Stimulated activated CD8-positive, alpha-beta memory T cell treated with anti-CD3 and anti-CD28 coated beads, Interleukin-12 subunit alpha, Interleukin-12 subunit beta, amount 100 ng/mL, for 1 hour (primary cell): ENCODE measurements at places on chromosomes 2 and 18.

- DNase-seq, result no peak
These were observed 212.5 kb upstream of the GULP1 start for GRCh38 chr2:188079196-188079595.

- no peak for DNase-seq
These were observed 42.5 kb downstream of the APOB start for GRCh38 chr2:21001225-21001946.

GRCh38 chr2:3194828-3195227 lies 182.8 kb downstream of the EIPR1 start:
- no peak for DNase-seq

DNA sequence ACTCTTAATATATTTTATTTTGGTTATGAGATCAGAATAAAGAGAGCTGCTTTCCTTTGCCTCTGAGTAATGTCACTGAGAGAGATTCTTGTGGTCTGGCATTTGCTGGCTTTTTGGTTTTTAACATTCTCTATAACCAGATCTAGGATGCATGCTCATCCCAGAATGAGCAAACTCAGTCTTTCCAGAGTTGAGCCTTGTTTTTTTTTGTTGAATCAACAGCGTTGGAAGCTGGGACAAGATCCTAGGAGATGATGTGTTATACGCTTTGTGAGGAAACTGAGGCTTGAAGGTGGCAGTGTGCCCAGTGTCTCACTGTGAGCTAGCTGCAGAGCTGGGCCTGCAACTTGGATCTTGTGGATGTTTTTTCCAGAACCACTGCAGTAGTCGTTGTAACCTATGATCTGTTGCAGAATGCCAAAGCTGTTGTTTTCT lies 19.5 kb downstream of the MYO1B start:
- DNase-seq, result no peak

DNA sequence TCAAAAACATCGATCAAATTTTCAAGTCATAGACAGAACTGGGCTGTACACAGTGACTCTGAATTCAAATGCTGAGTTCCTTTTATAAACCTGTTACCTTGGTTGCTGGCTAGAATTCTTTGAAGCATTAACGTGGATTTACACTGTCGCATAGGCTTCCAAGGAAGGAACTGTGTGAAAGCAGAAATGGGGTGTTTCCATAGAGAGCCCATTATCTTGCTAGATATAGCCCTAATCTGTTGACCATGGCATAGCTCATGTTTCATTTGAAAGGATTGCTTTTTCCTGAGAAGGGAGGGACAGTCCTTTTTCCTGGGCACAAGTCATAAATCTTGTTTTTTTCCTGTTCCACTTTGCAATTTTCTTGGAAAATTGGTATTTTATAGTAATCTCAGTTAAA lies 73.8 kb upstream of the NEUROD1 start:
- no peak for DNase-seq

DNA sequence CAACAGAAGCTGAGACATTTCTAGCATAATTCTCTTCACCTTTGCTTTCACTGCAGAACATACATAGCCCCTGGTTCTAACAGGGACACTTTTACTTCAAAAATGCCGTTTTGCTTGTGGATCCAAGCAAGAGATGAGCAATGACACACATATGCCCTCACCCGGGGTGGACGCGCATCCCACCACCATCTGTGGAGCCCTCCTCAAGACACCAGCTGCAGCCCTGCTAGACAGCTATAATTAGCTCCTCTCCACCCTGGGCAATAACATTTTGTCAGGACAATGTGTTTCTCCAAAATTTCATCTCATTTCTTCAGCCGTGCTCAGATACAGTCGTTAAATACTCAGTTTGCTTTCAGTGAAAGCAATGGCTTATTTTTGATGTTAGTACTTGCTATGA lies 368.7 kb upstream of the RAB6C start:
- DNase-seq, result no peak

DNA sequence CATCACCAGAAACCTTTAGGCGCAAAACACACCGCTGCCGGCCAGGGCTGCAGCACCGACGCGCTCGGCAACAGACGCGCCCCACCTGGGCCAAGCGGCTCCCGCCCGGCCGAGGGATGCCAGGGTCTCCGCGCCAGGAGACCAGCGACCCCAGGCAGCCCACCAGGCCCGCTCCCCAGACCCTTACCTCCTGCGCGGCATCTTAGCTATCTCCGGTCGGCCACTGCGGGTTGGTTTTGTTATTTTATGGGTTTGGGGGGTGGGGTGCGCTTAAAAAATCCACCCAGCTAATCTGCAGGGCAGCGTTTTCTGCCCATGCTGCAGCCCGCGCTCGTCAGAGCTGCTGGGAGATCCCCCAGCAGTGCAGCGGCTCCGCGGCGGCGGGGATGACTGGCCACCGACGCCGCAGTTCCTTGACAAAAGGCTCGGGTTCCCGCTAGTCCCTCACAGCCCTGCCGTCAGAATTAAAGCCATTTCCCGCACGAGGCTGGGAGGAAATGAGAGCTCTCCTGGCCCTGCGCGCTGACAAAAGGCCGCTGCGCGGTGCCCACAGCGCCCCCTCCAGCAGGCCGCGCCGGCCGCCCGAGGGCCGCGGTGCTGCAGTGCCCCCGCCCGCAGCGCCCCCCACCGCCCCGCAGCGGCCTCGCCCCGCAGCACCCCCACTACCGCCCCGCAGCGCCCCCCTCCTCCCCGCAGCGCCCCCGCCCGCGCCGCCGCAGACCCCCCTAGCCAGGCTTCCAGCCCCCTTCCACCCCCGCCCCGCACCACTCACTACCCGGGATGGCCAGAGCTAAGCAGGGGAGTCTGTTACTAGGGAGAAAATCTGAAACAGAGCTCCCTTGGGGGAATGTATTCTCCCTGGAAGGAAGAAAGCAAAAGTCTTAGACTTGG lies at the start of gene ADD2:
TSS of gene ADD2 (minus strand) at position 502 of the 891 bp plus-strand sequence. CDS start 61,792 bp downstream, outside the sequence.
- DNase-seq, result no peak

- no peak for DNase-seq
These were observed 205.3 kb downstream of the ZFP36L2 start for GRCh38 chr2:43020990-43021669.

- DNase-seq, result no peak
These were observed 318.5 kb downstream of the HRH4 start for GRCh38 chr18:24778810-24779418.

- DNase-seq, result no peak
These were observed 447.0 kb upstream of the SMIM21 start for GRCh38 chr18:75874401-75875089.

DNA sequence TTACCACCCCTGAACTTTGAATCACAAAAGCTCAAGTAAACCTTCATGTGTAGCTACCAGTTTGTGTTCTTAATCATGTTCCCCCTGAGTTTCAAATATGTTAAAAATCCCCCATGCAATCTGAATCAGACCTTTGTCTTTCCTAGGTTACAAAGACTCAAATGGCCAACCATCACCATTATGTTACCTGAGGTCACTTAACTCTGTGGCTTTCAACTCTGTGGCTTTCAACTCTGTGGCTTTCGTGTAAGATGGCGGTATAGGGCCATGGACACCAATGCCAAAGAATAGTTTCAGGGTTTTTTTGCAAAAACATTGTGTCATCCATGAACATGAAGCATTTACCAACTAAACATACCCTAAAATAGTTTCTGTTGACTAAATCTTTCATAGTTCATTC lies 6.7 kb downstream of the ERMN start:
- DNase-seq, result no peak

DNA sequence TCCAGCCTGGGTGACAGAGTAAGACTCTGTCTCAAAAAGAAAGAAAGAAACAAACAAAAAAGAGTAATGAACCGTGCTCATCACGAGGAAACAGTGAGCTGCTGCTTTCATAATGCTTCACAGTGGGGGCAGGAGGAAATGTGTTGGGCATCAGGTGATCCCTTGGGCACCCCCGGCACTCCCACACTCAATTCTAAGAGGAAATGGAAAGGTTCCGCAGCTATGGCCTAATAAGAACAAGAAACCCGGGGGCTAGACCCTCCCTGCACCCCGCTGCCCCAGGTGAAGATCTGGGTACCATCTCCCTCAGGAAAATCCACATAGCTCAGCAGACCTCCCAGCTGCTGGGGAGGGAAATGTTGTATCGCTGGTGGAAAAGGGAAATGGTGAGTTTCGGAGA lies 118.9 kb downstream of the LPIN1 start:
- no peak for DNase-seq

- DNase-seq, result no peak
These were observed 714 bp downstream of the HOXD10 start for GRCh38 chr2:176117162-176117822.

DNA sequence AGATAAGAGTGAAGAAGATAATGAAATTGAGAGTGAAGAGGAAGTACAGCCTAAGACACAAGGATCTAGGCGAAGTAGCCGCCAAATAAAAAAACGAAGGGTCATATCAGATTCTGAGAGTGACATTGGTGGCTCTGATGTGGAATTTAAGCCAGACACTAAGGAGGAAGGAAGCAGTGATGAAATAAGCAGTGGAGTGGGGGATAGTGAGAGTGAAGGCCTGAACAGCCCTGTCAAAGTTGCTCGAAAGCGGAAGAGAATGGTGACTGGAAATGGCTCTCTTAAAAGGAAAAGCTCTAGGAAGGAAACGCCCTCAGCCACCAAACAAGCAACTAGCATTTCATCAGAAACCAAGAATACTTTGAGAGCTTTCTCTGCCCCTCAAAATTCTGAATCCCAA lies 15.7 kb downstream of the MSH6 start:
- no peak for DNase-seq

DNA sequence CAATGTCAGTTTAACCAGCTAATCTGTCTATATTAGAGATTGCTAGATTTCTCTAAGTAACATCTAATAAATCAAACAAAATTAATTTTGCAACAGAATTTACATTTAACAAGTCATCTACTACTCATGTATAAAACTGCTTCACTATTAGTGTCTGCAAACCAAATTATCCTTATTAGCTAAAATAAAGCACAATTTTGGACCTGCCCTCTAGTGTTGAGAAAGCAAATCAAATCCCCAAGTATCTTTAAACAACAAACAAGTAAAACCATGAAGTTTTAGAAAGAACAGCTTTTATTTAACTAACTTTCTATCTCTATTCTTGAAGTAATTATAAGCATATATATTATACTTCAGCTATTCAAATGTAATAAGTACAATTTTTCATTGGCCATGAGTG lies 113.1 kb upstream of the SP3 start:
- DNase-seq, result no peak

GRCh38 chr2:113858764-113859163 lies 31.1 kb upstream of the ACTR3 start:
- no peak for DNase-seq

- DNase-seq, result no peak
These were observed 15.8 kb downstream of the BOLA3 start for GRCh38 chr2:74131901-74132300.

DNA sequence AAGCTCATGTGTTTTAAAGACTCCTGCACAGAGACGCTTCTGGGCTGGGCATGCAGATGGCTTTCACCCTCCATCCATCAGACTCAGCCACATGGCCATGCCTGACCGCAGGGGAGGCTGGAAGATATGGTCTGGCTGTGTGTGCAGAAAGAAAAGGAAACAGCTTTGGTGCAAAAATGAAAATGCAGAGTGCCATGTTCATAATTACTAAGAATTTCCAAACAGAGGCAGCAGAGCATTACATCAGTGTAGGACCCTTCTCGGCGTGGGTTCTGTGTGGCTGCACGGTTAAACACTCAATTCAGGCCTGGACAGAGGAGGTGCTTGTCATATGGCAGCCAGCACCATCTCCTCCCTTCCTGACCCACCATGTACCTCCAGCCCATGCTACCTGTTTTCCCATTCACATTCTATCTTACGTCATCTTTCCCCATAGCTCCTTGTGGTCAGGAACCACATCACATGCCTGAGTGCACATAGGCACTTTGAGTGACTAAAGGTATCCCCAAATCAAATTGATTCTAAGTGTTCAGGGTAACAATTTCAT lies 200.3 kb upstream of the ID2 start:
- no peak for DNase-seq

DNA sequence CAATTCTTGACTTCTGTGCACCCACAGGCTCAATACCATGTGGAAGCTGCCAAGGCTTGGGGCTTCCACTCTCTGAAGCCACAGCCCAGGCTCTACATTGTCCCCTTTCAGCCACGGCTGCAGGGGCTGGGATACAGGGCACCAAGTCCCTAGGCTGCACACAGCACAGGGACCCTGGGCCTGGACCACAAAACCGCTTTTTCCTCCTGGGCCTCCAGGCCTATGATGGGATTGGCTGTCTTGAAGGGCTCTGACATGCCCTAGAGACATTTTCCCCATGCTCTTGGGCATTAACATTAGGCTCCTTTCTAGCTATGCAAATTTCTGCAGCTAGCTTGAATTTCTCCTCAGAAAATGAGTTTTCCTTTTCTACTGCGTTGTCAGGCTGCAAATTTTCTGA lies 29.7 kb downstream of the NUP35 start:
- DNase-seq, result no peak

GRCh38 chr2:12484536-12485115 lies 232.1 kb upstream of the TRIB2 start:
- no peak for DNase-seq

GRCh38 chr2:233033672-233034071 lies 1.2 kb downstream of the NEU2 start:
- DNase-seq, result no peak

- no peak for DNase-seq
These were observed 34.3 kb downstream of the LPIN2 start for GRCh38 chr18:2978661-2979106.

GRCh38 chr2:197939787-197940186 lies 135.4 kb downstream of the PLCL1 start:
- DNase-seq, result no peak

DNA sequence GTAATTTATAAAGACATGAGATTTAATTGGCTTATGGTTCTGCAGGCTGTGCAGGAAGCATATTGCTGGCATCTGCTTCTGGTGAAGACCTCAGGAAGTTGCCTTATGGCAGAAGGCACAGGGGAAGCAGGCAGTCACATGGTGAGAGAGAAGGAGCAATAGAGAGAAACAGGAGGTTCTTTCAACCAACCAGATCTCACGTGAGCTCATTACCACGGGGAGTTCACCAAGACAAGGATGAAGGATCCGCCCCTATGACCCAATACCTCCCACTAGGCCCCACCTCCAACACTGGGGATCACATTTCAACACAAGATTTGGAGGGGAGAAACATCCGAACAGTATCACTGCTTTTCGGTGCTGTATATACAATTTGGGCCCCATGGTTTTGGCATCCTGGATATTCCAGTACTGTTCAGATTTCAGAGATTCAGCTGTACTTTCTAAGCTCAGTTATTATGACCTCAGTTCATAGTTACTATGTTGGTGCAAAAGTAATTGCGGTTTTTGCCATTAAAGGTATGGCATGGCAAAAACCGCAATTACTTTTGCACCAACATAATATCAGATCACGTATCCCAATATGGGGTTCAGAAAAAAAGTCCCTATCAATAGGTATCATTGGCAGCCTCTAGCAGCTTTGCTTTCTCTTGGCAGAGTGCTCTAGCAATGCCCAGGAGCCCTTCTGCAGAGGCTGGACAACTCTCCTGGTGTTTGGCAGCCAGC lies 189.6 kb upstream of the SIX3 start:
- no peak for DNase-seq

- no peak for DNase-seq
These were observed 40.6 kb upstream of the CSRNP3 start for GRCh38 chr2:165428926-165429325.

GRCh38 chr2:168348076-168348475 lies 100.7 kb upstream of the STK39 start:
- DNase-seq, result no peak

DNA sequence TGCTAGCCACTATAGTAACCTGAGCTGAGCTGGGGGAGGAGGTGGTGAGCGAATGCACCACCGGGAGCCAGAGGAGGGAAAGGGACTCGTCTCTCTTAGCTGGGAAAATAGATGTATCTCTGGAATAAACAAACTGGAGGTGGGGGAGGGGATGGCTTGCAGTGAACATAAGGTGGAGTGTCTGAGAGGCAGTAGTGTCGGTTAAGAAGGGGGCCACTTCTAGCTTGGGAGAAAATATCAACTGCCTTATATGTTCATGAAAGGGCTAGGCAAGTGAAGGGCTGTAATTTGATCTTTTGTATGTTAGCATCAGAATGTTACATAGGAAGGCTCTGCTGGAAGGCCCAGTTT lies 2.2 kb downstream of the SETBP1 start:
- no peak for DNase-seq
